ENCODE measurements at places on chromosomes 7 and 10.
A peak's percentile ranks its signal among the peaks of the same experiment; 100 is the strongest.

DNA sequence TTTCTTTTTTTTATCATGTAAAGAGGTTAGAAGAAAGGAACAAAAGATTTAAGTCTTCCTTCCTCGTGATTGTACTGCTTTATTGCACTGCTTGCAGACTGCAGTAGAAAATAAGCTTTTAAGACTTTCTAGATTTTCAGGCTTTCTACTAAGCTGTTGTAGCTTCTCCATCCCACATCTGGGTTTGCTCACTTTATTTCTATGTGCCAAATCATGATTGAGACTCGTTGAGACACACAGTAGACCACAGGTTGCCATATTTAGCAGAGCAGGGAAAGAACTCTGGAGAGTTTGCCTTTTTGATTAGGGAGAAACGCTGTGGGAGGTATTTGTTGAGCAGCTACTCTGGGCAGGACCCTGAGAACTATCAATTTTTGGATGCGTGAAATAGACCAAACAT is 89.2 kb upstream of the BTBD16 start:
- DNase-seq = no peak

DNA sequence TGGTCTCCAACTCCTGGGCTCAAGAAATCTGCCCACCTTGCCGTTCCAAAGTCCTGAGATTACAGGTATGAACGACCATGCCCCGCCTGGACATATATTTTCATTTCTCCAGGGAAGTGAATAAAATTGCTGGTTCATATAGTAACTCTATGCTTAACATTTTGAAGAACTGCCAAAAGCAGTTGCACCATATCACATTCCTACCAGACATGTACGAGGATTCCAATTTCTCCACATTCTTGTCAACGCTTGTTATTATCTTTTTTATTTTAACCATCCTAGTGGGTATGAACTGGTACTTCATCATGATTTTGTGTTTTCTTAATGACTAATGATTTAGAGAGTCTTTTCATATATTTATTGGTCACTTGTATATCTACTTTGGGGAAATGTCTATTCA is 21.9 kb upstream of the CPN1 start:
- DNase-seq = no peak

DNA sequence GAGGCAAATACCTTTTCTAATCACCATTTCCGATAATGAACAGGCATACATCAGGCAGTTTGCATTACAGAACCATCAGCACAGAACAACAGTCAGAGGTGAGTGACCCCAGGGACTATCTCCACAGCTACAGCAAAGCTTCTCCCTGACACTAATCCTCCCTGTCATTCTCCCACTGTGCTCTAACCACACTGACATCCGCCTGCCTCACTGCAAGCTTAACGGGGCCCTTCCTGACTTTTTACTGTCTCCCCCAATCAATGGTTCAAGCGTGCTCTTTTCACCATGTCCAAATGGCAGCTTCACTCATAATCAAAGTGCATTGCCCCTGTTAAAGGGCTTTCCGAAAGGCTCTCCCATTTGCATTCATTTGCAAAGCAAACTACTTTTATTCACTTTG is 196.3 kb downstream of the DNAJC1 start:
- DNase-seq = peak; percentile 16

DNA sequence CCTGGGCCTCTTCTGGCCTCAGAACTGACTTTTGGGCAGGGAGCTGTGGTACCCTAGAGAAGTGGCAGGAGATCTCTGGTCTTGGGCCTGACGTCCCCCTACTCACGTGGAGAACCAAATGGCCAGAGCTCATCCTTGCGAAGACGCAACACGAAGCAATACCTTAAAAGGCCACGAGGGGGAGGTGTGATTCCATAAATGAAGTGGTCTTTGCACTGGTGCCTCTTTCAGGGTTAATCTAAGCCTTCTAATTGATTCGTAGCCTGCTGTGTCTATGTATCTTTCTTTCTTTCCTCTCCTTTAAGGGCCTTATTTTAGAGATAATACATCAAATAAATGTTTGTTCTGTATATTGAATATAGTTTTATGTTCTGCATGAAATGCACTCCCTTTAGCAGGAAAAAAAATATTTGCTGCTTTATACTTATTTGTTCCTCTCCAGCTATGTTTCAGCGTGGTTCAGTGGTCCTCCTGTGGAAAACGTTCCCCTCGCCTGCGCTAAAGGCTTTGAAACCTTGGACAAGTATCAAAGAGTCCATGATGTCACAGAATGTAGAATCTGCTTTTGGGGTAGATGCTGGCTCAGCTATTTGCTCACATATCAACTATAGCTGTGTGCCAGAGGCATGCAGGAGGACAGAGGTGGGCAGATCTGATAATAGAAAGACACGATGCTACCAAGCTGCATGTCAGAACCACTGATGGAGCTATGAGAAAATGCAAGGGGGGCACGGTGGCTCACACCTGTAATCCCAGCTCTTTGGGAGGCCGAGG is 41.0 kb downstream of the STRA8 start:
- peak; percentile 84 for DNase-seq

DNA sequence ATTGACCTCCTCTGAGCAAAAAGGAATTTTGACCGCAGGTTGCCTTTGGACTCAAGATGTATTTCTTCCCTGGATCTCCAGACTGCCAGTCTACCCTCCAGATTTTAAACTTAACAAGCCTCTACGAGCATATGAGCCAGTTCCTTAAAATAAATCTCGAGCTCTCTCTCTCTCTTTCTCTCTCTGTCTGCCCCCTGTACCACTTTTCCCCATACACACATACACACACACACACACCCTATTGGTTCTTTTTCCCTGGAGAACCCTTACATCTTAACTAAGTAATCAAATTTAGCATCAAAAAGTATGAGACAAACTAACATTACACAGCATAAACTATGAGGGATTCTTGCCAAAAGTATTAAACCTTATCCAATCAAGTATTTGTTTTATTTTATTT is 11.4 kb downstream of the BCAP29 start:
- no peak for DNase-seq
